ENCODE measurements at places on chromosomes 2 and 18. TPM values are rescaled to one million over a fixed set of nuclear protein-coding genes. Genes with fewer than 3 reads are reported as not detected.

The FOXI3 gene
- total RNA-seq: not detected

The ADNP2 gene
- 20.1 TPM for total RNA-seq

The KCNS3 gene
- total RNA-seq: 16.0 TPM

The SCN1A gene
- total RNA-seq: not detected

The CD207 gene
- total RNA-seq: 0.88 TPM

The CCDC121 gene
- 5.1 TPM for total RNA-seq

The ELOA2 gene
- not detected for total RNA-seq

The ALPG gene
- not detected for total RNA-seq

The SERPINB10 gene
- not detected for total RNA-seq

The RAB6D gene
- not detected for total RNA-seq

The SERPINB4 gene
- not detected for total RNA-seq

The DAW1 gene
- not detected for total RNA-seq

The C1QL2 gene
- total RNA-seq: not detected

The MIB1 gene
- total RNA-seq: 55.2 TPM

The TMEM17 gene
- total RNA-seq: 2.3 TPM

The ZRANB3 gene
- 3.2 TPM for total RNA-seq

The RGPD3 gene
- total RNA-seq: 1.6 TPM

The CSRNP3 gene
- 10.0 TPM for total RNA-seq

The MAP3K19 gene
- not detected for total RNA-seq

The KCNF1 gene
- total RNA-seq: 0.29 TPM

The CAPN14 gene
- total RNA-seq: 0.44 TPM

The KIF1A gene
- 0.29 TPM for total RNA-seq

All from breast epithelium (tissue), 4 donors.